Stimulated activated CD4-positive, alpha-beta T cell treated with anti-CD3 and anti-CD28 coated beads, Interleukin-2, amount 100 ng/mL, for 48 hours (primary cell): ENCODE measurements at places on chromosomes 4 and X.
A peak's percentile ranks its signal among the peaks of the same experiment; 100 is the strongest.

DNA sequence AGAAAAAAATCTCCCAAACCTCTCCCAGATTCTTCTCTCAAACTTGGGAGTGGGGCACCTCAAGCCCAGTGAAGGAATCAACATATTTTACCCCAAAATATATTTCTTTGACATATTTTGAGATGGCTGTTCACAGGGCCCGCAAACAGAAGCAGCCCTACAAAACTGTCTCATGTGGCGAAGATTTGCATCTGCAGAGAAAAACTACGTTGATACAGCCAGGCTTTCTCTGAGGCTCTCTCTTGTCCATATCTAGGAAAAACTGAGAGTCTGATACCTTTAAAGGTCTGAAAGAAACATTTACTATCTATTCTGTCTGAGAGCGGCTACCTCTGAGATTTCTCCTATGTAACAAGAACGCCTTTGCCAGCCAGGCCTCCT is 23.3 kb upstream of the TMSB4X start:
- DNase-seq: no peak

DNA sequence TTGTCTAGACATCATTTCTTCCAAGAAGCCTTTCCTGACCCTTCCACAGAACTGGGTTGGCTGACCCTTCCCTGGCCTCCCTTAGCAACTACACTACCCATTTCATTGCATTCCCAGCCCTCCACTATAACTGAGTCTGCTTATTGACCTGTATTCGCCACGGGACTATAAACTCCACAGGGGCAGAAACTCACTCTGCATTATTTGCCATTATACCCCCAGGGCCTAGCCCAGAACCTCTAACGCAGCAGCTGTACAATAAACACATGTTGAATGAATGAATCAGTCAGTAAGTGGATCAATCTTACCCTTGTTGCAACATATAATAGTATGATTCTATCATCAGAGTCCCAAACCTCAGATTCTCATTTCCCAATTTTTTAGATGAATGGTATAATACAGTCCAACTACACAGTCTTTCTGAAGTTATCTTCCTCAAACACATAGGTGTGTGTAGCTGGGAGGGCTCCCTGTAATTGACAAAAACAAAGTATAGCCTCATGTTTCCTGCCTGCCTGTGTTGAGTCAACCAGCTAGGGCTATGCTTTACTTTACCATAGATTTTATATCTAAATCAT is 209.3 kb downstream of the CHIC2 start:
- DNase-seq: no peak

GRCh38 chr4:168506014-168506413 is 9.2 kb downstream of the PALLD start:
- no peak for DNase-seq

DNA sequence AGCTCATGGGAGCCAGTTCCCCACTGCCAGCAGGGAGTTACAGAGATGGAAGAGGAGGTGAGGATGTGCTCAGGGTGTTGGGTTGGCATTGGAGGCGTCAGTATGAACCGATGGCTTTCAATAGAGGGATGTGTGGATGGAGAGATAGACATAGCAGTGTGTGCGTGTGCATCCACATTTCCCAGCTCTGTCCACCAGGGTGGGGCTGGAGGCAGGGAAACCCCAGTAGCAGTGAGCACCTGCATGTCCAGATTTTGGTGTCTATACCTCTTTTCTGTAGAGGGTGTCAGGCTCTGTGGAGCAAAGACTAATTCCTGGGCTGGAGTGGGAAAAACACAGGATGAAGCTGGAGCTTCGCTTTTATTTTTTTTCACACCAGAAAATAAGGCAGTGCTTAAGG is 37.2 kb upstream of the HGFAC start:
- no peak for DNase-seq

GRCh38 chrX:17104433-17104832 is 158.0 kb downstream of the REPS2 start:
- no peak for DNase-seq

- DNase-seq: no peak
Observed at GRCh38 chrX:10415306-10416001, 204.9 kb downstream of the MID1 start.

- DNase-seq: no peak
Observed at GRCh38 chr4:174222266-174222872, 61.1 kb downstream of the FBXO8 start.

GRCh38 chr4:147094238-147094637 is 148.6 kb upstream of the TTC29 start:
- DNase-seq: no peak

- DNase-seq: no peak
Observed at GRCh38 chrX:18861511-18861910, 122.4 kb downstream of the PHKA2 start.

DNA sequence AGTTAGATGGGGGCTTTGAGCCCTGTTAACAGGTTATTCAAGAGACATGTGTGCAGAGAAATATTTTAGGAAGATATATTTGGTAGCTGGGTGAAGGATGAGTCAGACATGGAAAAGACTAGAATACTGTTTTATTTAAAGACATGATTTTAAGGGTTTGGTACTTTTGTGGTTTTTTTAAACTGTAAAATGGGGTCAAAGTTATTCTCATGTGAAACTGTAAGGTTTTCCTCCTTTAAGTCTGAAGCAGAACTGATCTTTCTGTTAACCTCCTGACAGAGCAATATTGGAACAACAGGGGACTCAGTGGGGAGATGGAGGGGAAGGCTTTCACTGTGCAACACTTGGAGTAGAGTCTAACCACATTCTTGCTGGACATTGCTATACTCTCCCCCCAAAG is 112.4 kb upstream of the LSM6 start:
- DNase-seq: no peak

GRCh38 chrX:48919360-48919841 is 577 bp upstream of the PIM2 start:
- no peak for DNase-seq

DNA sequence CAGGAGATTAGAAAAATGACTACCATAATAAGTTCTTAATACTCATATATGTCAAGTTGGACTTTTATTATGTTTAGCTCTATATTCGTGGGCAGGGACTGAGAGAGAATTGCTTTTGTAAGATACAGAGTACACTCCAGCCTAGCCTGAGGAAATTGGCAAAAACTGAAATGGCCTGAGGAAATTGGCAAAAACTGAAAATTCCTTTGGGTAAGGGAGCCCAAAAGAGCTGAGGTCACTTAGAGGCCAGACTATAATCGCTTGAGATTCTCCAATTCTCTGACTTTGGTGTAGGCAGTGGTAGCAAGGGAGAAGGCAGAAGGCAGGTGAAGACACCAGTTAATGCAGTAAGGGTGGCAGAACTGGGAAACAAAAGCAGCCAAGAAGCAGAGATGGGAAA is 124.5 kb upstream of the HCCS start:
- no peak for DNase-seq

- no peak for DNase-seq
Observed at GRCh38 chr4:8195841-8196458, 3.1 kb upstream of the SH3TC1 start.

DNA sequence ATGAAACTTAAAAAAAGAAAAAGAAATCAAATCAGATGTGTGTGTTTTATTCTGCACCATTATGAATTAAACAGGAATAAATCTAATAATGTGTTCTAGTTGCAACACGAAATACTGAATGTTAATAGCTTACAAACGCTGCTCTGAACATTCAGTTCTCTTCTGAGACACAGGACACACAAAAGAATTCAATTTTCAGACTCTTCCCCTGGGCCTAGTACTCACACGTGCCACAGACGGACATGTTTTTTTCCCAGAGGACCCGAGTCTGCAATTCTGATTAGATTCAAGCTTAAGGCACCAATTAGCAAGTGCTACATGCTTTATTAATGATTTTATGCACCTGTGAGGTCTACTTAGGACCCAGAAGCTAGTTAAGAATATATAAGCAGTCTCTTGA is 20.5 kb downstream of the C4orf54 start:
- no peak for DNase-seq

DNA sequence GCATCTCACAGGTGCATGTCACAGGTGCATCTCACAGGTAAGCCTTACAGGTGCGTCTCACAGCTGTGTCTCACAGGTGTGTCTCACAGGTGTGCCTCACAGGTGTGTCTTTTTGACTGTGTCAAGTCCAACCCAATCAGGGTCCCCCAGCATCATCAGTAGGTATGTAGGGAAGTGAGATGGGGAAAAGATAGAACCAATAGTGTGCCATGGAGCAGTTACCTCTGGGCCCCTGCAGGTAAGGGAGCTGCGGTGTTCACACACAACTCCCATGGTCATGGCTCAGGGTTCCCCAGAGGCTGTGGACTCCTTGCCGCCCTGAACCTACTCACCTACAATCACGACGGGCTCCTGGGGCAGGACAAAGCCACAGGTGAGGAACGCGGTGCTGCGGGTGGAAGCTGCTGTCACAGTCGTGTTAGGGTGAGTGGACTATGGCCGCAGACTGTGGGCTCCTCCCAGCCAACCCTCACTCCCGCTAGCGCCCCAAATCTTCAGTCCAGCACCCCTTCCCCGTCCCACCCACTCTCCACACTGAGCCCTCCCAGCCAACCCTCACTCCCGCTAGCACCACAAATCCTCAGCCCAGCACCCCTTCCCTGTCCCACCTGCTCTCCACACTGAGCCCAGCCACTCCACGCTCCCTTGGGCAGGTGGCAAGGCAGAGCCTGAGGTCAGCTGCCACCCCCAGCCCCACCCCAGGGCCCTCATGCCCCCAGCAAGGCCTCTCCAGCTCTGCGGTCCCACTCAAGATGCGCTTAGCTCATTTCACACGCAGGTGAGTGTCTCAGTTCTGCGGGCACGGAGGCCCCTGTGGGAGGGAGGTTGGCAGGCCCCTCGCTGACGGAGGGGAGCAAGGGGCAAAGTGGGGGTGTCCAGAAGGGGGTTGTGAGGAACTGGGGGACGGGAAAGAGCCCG is 2.1 kb upstream of the PDE6B start:
- DNase-seq: no peak

DNA sequence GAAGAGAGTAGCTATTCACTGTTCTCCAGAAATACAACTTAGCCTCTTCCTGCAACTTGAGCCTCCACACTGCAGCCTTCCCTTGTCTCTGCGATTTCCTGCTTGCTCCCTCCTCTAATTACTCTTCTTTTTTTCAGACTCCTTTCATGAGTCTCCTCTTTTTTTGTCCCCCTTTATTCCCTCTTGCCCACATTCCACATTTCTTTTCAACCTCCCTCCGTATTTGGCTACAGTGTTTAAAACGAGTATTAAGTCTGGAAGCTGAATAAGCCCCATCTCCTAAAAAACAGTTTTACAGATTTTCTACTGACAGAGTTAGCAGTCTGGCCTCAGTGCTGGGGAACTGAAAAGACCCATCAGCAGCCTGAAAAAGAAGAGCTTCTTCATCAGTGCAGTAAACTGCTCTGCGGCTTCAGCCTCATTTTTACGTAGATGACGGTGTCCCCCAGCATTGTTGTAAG is 141.5 kb downstream of the TENM3 start:
- DNase-seq: no peak

DNA sequence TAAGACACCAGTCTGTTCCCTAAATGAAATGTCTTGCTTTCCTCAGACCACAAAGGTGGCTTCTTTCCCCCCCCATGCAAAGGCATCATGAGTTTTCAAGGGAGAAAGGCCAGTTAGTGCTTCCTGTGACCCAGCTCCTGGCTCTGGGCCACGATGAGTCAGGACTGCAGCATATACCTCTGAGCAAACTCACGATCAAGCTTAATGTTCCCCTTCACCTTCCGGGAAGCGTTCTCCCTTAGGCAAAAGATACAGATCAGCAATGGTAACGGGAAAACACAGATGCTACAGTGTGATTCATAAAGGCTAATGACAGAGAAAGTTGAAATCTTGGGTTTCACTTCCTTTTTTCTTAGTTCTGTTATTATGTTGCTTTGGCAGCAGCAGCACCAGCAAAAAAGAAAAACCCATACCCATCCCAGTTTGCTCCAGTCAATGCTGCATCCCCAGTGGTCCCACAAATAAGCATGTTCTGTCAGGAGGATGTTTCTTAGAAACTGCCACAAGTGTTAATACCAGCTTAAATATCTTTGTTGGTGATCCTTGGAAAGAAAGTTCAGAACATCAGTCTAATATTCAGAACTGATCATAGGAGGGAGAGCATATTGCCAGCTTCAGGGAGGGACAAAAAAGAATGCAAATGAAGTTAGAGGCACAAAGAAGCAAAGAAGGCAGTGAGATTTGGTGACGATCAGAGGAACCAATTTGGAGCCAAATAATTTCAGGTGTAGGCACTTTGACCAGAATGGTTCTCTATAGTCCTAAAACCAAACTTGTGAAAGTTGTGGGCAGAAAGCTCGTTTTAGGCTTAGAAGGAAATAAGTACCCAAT is 41.2 kb downstream of the LONRF3 start:
- peak; percentile 28 for DNase-seq

DNA sequence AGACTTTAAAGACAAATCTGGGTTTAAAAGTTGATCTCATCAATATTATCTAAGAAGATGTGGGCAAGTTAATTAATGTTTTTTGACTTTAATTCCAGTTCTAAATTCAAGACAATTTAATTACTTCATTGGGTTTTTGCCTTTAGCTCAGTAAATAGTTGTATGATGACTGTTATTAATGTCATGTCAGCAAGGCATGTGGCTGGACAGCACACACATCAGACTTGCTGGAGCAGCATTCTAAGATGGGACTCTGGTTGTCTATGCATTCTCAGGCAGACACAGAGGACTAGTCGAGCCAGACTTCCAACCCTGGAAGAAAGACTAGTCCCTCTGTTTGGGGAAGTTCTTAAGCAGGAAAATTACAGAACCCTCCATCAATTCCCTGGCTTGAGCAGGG is 180.7 kb upstream of the GK2 start:
- no peak for DNase-seq

- no peak for DNase-seq
Observed at GRCh38 chr4:103012060-103012459, 7.4 kb downstream of the SLC9B1 start.

DNA sequence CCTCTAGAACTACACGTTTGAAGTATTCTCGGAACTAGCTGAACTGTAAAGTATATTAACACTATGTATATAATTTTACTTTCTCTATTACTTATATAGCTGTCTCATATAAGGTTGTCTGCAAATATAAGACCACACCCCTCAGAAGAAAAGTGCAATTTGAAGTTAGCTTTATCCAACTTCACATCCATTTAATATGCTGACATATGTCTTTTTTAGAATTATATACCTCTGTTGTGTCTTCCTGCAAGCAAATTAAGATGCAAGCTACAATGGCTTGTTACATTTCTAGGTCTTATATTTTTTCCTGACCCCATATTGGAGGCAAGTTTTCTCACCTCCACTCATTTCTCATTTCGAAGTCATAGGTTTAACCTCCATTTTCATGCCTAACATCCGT is 349.0 kb upstream of the AGA start:
- no peak for DNase-seq

DNA sequence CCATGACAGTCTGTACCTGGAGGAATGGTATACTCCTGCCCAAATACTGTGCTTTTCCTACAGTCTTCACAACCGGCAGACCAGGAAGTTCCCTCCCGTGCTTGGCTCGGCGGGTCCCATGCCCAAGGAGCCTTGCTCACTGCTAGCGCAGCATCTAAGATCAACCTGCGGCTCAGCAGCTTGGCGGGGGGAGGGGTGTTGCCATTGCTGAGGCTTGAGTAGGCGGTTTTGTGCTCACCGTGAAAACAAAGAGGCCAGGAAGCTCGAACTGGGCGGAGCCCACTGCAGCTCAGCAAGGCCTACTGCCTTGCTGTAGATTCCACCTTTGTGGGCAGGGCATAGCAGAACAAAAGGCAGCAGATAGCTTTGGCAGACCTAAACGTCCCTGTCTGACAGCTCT is 152.7 kb downstream of the TEX11 start:
- peak; percentile 32 for DNase-seq

- no peak for DNase-seq
Observed at GRCh38 chr4:173669460-173670179, 139.6 kb upstream of the HAND2 start.
